ENCODE measurements at places on chromosomes 12 and 14.
A peak's percentile ranks its signal among the peaks of the same experiment; 100 is the strongest.

DNA sequence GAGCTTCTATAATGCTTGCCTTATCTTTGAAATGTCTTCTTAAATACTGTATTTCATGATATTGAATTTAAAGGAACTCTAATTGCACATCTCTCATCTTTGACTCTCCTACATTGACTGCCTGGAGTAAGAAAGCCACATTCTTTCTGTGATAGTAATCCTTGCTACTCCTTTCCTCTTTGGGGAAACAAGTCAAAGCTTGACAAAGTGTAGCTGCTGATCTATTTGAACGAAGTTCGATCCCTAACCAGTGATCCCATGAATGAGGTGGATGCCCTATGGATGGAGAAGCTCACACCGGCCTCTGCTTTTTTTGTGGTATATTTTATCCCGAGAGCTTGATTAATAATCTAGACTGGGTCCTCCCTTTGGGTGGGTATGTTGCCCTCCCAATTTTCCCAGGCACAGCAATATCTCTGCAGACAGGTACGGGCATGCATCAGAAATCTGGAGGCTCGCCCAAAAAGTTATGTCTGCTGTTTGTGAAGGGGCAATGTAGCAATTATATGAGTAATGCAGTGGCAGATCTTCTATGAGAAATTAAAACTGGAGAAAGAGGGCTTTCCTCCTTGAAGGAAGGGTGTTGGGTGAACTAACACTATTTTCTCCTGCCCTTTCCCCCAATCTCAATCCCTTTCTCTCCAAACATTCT lies 163.0 kb upstream of the FRMD6 start:
- H3K36me3 ChIP-seq = no peaks in the 10 kb centered on the region
- H3K27ac ChIP-seq = no peak overlapping the region
- H3K4me1 ChIP-seq = peaks cover 7% of the 10 kb centered on the region
- no peak for DNase-seq

DNA sequence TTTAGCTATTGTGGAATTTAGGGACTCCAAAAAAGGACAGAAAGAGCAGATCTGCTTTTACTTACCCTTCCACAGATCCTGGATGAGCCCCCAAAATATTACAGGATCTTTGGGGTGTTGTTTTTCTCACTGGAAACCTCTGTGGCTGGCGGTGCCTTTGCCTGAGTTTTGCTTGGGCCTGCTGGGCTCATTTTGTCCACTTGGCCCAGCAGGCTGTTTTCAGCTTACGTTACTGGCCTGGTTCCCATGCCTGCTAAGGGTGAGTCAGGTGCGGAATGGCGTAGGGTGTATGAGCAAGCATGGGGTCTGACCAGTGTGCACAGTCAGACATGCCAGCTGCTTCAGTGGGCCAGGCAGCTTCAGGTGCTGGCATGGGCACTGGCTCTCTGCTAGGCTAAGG lies 45.8 kb downstream of the HSD17B6 start:
- no peak for DNase-seq
- no peak overlapping the region for H3K4me3 ChIP-seq
- H3K4me1 ChIP-seq = no peaks in the 10 kb centered on the region
- H3K27ac ChIP-seq = no peak overlapping the region
- H3K27me3 ChIP-seq = peaks cover 16% of the 10 kb centered on the region
- H3K36me3 ChIP-seq = peaks cover 18% of the 10 kb centered on the region

DNA sequence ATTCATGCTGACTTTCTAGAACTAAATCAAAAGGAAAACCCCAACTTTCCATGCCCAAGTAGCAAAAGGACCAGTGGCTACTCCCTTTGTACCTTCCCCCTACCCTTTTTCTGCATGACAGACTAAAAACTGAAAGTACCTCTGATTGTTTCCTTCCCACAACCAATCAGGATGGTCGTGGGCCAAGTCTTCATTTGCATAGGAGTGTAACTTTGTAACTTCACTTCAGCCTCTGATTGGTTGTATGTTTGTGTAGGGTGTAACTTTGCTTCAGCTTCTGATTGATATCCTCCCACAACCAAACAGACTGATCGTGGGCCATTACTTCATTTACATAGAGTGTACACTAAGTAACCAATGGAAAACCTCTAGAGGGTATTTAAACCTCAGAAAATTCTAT lies 96.5 kb downstream of the DENND5B start:
- H3K4me1 ChIP-seq = peaks cover 40% of the 10 kb centered on the region
- no peak overlapping the region for H3K27ac ChIP-seq
- H3K36me3 ChIP-seq = peaks cover 5% of the 10 kb centered on the region
- H3K27me3 ChIP-seq = no peaks in the 10 kb centered on the region

GRCh38 chr12:112015938-112016337 lies 2.7 kb downstream of the ERP29 start:
- H3K36me3 ChIP-seq = peaks cover 29% of the 10 kb centered on the region
- H3K4me1 ChIP-seq = peaks cover 22% of the 10 kb centered on the region
- peak overlapping the region; percentile 34 for H3K4me3 ChIP-seq

DNA sequence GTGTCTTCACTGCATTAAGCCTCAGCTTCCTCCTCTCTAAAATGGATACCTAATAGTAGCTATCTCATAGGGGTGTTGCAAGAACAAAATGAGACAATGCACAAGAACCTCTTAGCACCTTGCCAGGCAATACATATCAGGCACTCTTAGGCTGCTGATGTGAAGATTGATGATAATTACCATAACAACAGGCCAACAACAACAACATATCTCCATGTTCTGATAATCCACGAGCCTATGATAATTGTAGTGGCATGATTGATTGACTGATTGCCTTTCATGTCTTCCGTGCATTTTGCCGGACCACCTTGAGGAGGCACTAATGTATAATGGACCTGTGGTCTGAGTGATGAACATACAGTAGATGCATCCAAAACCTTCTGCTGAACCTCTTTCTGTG lies 50.7 kb upstream of the WSCD2 start:
- no peaks in the 10 kb centered on the region for H3K36me3 ChIP-seq
- no peak for DNase-seq
- H3K27me3 ChIP-seq = no peaks in the 10 kb centered on the region
- H3K27ac ChIP-seq = no peak overlapping the region

GRCh38 chr12:70321191-70321590 lies 44.9 kb upstream of the KCNMB4 start:
- no peaks in the 10 kb centered on the region for H3K36me3 ChIP-seq
- H3K4me3 ChIP-seq = no peak overlapping the region
- no peaks in the 10 kb centered on the region for H3K4me1 ChIP-seq
- no peak overlapping the region for H3K27ac ChIP-seq

- peaks cover 14% of the 10 kb centered on the region for H3K4me1 ChIP-seq
- H3K4me3 ChIP-seq = no peak overlapping the region
- DNase-seq = no peak
- no peak overlapping the region for H3K27ac ChIP-seq
- no peaks in the 10 kb centered on the region for H3K36me3 ChIP-seq
- H3K27me3 ChIP-seq = peaks cover 84% of the 10 kb centered on the region
These were observed 1.6 kb downstream of the VDR start for GRCh38 chr12:47903151-47903611.

Data from WTC11 (cell line).